Activated T-cell treated with anti-CD3 and anti-CD28 coated beads for 24 hours (primary cell): ENCODE measurements at places on chromosomes 11 and 22.

DNA sequence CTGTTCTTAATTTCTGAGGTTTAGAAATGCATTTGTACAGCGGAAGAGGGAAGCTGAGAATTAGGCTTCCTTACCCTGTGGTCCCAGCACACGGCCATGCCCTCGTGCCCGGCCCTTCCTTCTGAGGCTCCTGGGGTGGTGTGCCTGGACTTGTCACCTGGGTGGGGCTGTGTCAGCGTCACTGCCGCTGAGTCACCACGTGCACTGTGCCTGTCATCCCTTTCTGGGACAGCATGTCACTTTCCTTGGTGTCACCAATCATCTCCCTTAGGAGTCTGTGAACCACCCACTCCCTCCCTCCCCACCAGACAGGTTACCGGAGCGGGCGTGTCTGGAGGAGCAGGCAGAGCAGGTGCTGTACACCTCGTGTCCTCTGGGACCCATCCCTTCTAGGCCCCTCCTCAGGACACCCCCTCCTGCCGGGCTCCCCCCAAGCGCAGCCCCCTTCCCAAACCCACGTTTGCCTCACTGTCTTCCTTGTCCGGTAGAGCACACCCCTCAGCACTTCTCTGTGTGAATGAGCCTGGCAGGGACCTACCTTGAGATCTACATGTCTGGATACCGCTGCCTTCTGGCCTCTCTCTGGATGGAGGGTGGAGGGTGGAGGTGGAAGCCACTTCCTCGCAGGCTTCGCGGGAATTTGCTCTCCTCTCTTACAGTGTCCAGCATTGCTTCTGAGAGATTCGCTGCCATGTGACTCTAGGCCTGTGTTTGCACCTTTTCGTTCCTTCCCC is 367.6 kb downstream of the TBC1D22A start:
- no peak for DNase-seq

GRCh38 chr11:44539971-44540370 is 25.5 kb upstream of the CD82 start:
- no peak for DNase-seq

DNA sequence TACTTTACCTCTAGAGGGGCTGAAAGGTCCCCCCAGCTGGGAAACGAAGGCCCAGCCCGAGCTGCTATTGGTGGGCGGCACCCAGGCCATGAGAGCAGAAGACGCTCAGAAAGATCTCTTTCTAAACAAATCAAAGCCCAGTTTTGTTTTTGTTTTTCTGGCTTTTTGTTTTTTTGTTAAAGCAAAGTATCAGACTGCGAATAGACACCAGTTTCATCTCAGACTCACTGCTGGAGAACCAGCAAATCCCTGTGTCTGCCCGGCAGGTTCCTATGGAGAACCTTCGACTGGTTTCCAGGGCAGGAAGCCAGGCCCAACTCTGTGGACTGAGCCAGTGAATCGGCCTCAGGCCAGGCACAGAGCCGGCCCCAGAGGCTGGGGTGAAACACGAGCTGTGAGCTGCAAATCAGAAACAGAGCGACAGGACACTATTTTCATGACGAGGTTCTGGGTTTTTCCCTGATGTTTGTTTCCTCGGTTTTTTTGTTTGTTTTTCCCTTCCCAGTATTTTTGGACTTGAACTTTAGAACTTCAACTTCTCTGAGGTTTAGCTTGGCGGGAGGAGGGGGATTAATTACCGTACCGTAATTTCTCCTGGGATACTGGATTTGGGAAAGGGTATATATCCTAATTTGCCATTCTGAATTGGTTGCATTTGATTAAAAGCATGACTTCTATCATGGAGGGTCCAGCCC is 16.0 kb upstream of the B4GALNT4 start:
- no peak for DNase-seq

DNA sequence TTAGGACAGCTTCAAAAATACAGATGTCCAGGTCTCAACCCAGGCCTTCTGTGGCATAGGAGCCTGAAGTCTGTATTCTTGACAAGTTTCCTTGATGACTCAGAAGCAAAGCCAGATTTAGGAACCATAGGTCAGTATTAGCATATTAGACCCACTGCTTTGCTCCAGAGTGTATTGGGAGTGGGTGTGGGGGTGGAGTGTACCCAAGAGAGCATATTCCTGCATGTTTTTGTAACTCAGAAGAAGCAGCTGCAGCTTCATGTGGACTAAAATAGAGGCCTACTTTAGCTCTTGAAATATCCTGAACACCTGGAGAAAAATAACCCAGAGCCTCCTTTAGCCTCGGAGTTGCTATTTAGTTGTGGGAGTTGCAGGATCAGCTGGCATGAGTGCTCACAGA is 106.7 kb downstream of the CCDC81 start:
- no peak for DNase-seq

DNA sequence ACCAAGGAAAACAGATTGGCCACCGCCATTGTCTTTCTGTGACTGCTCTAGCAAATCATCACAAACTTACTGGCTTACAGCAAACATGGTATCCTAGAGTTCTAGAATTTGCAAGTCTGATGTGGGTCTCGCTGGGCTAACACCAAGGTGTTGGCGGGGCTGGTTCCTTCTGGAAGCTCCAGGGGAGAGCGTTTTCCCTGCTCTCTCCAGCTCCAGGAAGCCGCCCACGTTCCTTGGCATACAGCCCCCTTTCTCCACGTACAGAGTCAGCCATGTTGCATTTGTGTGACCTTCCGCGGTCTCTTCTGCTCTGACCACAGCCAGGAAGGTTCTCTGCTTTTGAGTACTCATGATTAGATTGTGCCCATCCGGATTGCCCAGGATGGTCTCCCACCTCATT is 27.5 kb downstream of the TBC1D22A start:
- no peak for DNase-seq

- no peak for DNase-seq
These were observed 15.0 kb downstream of the ROBO3 start for GRCh38 chr11:124880290-124880611.

DNA sequence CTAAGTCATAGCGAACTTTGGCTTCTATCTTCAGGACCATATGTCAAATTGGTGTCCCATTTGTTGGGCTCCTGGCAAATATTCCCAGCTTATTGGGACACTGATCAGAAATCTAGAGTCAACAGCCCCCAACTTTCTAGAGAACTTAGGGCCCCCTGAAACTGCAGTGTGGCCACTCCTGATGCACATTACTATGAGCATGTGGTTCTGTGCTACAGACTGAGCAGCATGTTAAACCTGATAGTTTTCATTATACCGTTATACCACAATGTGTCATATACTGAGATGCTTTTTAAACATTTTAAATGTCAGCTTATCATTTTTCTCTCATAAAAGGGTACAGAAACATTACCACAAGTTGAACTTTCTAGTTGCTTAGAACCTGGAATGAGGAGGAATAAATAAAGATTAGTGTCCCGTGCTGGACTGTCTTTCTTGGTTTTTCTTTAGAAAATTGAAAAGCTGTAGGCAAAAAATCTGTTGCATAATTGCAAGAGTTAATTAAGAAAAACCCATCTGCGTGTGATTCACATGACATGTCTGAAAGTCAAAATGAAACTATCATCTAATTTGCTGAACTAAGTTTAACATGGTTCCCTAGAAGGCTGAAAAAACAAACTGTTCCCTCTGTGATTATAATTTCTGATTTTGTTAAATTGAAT is 16.4 kb upstream of the CTSC start:
- DNase-seq = no peak

DNA sequence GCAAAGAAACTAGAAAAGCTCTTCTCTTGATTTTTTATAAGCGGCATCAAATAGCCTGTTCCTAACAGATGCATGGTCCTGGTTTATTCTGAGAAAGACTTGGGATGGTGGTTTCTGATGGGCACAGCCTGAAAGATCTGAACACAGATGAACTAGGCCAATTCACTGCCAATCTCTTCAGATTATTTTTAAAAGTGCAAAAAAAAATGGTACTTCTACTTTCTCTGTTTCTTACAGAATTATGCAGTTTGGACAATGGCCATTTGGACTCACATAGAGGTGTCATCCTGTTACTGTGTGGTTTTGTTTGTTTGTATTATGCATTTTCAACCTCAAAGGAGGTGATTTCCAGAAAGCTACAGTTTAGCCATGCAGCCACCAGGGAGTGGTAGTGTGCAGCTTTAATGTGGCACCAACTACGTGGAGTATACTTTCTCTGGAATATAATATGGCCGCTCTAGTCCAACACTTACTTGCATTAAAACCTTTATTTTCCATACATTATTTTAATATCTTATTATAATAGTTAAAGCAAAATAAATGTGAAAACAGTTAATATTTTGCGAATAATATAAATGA is 469.8 kb upstream of the KIRREL3 start:
- no peak for DNase-seq

DNA sequence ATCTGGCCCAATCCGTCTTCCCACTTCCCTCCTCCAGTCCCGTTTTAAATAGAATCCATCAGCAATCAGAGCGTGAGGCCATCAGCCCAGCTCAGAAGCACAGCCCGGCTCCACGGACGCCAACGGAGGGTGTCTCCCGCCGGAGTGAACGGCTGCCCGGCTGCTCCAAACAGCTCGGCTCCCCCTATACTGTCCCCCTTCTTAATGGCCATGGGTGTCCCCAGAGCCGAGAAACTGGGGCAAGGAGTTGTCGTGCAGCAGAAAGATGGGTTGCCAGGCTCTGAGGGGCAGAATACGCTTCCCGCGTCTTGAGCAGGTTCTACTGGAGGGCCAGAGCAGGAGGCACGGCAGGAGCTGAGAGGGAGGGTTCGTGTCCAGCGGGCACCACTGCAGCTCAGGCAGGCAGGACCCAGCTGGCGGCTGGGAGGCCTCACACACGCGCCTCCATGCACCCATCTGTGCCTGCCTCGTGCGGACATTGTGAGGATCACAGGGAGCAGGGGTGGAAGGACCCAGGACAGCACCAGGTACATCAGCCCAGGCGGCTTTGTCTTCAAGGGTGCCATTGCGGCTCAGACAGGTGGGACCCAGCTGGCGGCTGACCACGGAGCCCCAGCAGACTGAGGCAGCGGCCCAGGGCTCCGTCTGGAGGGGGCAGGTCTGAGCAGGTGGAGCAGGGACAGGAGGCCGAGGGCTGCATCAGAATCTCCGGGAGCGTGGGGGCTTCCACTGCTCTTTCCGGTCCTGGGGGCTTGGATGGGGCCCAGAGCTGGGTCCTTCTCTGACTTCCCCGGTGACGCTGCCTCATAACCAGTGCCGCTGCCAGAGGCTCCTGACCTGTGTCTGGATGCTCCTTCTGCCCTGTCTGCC is 882.7 kb downstream of the BRD1 start:
- DNase-seq = no peak

DNA sequence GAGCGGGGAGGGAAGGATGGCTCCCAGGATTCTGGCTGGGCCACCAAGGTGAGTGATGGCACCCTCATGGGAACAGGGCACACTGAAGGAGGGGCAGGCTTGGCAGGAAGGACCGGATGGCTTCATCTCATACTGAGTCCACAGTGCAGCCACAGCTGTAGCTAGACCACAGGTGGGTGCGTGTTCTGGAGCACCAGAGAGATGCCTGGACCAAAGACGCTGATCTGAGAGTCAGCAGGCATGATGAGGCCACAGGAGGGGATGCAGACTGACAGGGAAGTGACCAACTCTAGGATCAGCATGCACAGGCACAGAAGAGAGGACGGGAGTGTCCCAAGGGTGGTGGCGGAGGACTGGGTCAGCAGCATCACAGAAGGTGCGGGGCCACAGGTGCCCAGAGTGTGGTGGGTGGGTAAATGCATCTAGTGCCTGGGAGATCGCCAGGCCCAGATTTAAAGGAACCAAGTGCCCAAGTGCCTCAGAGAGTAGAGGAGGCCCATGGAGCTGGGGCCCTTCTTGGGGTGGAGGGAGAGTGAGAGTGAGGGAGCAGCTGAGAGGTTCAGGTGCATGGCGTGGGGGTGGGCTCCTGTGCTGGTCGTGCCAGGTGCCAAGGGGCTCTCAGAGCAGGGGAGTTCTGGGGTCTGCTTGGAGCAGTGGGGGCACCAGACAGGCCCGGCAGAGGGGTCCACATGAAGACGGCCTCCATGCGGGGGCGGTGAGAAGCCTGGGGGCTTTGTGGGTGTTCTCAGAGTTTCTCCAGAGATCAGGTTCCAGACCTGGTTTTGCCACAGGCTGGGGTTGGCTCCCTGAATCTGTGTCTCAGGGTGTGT is 113.7 kb downstream of the CEP164 start:
- DNase-seq = no peak

- DNase-seq = no peak
These were observed 7.5 kb downstream of the GNAZ start for GRCh38 chr22:23077627-23078461.

DNA sequence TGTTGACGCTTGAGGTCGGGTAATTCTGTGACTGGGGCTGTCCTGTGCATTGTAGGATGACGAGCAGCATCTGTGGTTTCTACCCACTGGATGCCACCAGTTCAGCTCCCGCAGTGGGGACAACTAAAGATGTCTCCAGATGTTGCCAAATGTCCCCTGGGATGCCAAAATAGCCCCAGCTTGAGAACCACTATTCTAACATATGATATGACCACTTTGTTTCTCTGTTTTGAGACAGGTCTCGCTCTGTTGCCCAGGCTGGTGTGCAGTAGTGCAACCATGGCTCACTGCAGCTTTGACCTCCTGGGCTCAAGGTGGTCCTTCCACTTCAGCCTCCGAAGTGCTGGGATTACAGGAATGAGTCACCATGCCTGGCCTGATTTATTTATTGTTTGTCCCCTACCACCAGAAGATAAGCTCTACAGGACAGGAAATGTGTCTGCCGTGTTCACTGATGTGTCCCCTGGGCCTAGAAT is 4.4 kb upstream of the MEN1 start:
- no peak for DNase-seq

GRCh38 chr22:39292561-39293074 is 26.8 kb downstream of the RPL3 start:
- DNase-seq = no peak

- DNase-seq = no peak
These were observed 103.5 kb upstream of the BMAL1 start for GRCh38 chr11:13174090-13174489.

GRCh38 chr11:77752516-77752915 is 68.0 kb downstream of the RSF1 start:
- DNase-seq = no peak

DNA sequence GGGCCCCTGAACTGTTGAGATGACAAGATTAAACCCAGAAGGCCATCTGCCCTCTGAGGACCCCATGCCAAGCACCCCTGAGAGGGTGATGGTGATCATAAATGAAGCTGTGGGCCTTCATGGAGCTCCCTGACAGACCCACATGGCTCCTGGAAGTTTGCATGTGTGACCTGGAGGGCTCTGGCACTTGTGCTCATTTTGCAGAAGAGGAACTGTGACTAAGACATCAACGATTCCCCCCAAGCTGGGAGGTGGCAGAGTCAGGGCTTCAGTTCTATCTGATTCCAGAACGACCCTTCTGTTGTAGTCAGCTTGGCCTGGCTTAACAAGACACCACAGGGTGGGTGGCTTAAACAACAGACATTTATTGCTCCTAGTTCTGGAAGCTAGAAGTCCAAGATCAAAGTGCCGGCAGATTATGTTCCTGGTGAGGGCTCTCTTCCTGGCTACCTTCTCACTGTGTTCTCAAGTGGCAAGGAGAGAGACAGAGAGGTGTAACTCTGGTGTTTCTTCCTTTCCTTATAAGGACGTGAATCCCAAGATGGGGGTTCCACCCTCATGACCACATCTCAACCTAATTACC is 46.4 kb upstream of the CD82 start:
- no peak for DNase-seq

- no peak for DNase-seq
These were observed 302.0 kb upstream of the NARS2 start for GRCh38 chr11:78876676-78877075.
